ENCODE measurements at places on chromosomes 1 and 21.

GRCh38 chr1:240701412-240701811 lies 89.5 kb upstream of the GREM2 start:
- DNase-seq, result no peak

DNA sequence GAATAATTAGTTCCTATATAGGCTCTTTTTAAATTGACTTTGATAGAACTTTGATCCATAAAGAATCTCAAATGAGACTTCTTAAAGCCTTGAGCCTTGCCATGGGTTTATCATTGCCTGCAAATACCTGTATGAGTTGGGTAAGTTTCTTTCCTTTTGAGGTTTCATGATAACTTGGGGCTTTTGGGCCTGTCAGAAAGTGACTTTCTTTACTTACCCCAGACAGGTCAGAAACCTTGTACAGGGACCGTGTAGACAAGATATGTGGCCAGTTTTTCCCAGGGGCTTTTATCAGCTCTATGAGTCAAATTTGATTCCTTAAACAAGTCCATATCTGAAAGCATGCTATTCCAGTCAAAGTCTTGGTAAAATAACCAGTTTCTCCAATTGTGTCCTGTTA lies 17.3 kb downstream of the KCTD3 start:
- no peak for DNase-seq

DNA sequence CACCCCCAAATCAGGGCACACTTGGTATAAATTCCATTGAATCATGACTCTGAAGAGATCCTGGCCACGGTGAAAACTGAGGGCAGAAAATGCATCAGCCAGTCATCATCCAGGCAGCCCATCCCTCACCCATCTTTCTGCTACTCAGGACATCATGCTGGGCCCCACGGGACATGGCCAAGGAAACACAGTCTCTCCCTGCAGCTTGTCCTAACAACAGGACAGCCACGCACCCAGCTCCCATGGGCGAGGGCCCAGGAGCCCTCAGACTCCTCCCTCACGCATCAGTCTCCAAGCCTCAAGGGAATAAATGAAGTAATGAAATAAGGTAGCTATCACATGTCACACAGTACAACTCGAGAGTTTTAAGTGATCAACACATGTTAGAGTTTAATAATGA lies 37.8 kb downstream of the ELK4 start:
- no peak for DNase-seq

DNA sequence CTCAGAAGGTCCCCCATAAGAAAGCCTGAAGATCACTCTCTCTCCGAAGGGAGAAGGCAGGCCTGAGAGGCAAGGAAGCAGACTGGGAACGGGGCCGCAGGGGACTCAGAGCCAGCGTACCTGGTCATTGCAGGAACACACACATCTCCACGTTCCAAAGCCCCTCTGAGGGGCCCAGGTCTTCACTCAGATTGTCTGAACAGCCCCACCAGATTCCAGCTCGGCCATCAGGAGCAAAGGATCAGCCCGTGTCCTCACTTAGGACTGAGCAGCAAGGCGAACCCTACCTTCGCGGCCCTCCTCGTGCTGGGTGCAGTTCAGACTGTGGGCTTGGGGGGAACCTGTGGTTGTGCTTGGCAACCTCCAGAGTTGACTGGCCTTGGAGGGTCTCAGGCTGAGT lies 43.9 kb upstream of the SOX13 start:
- DNase-seq, result no peak

- no peak for DNase-seq
These were observed 54.8 kb downstream of the OSBPL9 start for GRCh38 chr1:51671527-51672325.

GRCh38 chr1:169694304-169695075 lies 16.9 kb downstream of the SELL start:
- no peak for DNase-seq

All from right hindlimb (tissue), 1 donor.